ENCODE measurements at places on chromosomes 1 and 21.

GRCh38 chr1:34980715-34981114, 4.4 kb downstream of the TMEM35B start:
- no peak for DNase-seq

DNA sequence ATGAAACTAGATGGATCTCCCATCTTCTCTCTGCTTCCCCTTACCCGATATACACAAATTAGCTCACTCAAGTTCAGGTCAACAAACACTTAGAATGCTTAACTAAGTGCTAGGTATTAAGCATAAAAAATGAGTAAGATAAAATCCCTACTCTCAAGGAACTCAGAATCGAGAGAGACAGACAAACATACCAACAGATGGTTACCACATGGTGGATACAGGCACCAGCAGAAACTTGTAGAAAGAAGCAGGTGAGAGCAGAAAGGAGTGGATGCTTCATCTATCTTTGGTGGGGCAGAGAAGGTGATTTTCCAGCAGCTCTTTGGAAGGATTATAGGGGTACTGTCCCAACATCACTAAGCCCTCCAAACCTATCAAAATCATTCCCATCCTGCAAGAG, 32.2 kb downstream of the C8B start:
- DNase-seq: no peak

DNA sequence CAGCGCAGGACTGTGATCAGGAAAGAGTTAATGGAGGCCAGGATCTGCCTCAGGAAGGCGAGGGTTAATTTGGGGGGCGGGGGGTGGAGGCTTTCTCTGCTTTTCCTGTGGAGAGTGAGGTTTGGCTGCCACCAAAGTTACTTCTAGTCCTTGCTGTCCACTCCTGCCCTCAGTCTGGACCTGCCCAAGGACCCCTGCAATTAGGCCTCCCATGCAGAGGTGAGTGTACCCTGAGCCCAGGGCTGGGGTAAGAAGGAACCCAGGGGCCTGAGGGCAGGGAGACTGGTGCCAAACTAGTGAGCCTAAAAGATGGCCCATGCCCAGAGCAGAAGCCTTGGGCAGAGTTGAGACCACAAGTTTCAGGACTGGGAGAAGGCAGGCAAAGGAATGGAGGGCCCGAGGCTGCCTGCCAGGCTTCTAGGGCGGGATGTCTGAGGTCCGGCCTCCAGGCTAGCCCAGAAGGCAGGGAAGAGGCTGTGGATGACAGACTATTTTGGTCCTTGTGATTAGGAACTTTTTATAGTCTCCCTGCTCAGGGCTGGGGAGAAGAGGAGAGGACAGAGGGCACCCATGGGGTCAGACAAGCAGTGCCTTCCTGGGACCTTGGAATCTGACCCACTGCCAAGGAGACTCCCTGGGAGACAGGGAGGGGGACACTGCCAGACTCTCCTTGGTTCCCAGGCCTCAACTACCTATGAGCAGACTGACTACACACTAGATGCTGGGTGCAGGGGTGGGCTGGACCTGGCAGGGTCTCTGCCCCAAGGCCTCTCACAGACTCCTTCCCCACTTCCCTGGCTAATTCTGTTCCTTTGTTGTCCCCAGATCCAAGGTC, at the start of gene FAM110D:
FAM110D (plus strand) TSS at position 172 of the 835 bp plus-strand sequence. CDS start 2,213 bp downstream, outside the sequence.
- no peak for DNase-seq

DNA sequence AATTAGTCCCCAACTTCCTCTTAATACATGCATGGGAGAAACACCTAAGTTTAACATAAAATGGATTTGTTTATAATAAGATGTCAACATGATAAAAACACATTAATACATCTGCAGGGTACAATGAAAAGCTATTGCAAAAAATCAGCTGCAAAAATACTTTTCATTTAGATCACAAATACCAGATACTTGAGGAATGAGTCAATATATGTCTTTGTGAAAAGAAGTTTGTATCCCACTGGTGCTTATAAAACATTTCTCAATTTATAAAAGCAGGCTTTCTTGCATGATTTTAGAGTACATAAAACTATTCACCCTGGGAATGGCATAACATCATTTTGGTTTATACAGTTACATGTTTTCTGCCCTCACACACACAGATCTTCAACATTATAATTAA, 18.6 kb upstream of the PRKAA2 start:
- DNase-seq: peak; percentile 51

GRCh38 chr1:207007352-207008033, 25.1 kb downstream of the C1orf116 start:
- DNase-seq: peak; percentile 90

- DNase-seq: no peak
Observed at GRCh38 chr1:67166196-67166595, at the start of gene IL23R. TSS of gene IL23R (plus strand) at chr1:67166454. CDS start at chr1:67168121, 1,667 bp downstream.

GRCh38 chr1:29698033-29698432, 461.7 kb downstream of the PTPRU start:
- peak; percentile 62 for DNase-seq

DNA sequence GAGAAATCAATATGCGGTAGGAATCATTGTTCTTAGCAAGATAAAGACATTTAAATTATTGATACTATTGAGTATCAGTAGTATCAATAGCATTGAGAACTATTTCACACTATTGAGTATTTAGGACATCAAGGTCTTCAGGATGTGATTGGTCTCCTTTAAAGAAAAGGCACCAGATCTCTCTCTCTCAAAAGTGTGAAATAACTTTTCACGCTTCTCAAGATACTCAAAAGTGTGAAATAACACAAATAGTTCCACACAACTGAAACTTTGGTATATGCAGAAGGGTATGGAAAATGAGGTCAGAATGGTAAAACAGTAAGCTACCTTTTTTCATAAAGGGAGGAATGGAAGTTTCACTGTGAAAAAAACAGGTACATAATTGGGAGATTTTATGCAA, 6.7 kb upstream of the PYHIN1 start:
- DNase-seq: no peak
